ENCODE measurements at places on chromosomes 4 and X. TPM values are rescaled to one million over a fixed set of nuclear protein-coding genes. Genes with fewer than 3 reads are reported as not detected.

The CLDN2 gene
- total RNA-seq = 0.30 TPM

The ZFP42 gene
- total RNA-seq = not detected

The YIPF7 gene
- total RNA-seq = 0.98 TPM

The NLRP2B gene
- total RNA-seq = not detected

The ABCG2 gene
- total RNA-seq = 10.9 TPM

The ADH1A gene
- total RNA-seq = not detected

The CYLC1 gene
- total RNA-seq = not detected

The AFF2 gene
- 15.3 TPM for total RNA-seq

The REPS2 gene
- 26.0 TPM for total RNA-seq

The TAB3 gene
- total RNA-seq = 29.5 TPM

The ADGRG4 gene
- total RNA-seq = 0.20 TPM

The SRPK3 gene
- total RNA-seq = 1.9 TPM

The PNCK gene
- 4.5 TPM for total RNA-seq

The TCP11X2 gene
- not detected for total RNA-seq

The C4orf36 gene
- total RNA-seq = 3.8 TPM

The CPLX1 gene
- total RNA-seq = 1.8 TPM

- no peak overlapping the region for H3K4me3 ChIP-seq
- H3K27ac ChIP-seq = no peak overlapping the region
- H3K4me1 ChIP-seq = no peaks in the 10 kb centered on the region
Measured at GRCh38 chr4:152009031-152009670, 248.3 kb upstream of the GATB start.

GRCh38 chrX:129737916-129738315 is 863 bp upstream of the XPNPEP2 start:
- no peak for DNase-seq
- peaks cover 10% of the 10 kb centered on the region for H3K4me1 ChIP-seq
- no peaks in the 10 kb centered on the region for H3K36me3 ChIP-seq
- H3K4me3 ChIP-seq = no peak overlapping the region
- no peaks in the 10 kb centered on the region for H3K27me3 ChIP-seq
- peak overlapping the region; percentile 61 for H3K27ac ChIP-seq

DNA sequence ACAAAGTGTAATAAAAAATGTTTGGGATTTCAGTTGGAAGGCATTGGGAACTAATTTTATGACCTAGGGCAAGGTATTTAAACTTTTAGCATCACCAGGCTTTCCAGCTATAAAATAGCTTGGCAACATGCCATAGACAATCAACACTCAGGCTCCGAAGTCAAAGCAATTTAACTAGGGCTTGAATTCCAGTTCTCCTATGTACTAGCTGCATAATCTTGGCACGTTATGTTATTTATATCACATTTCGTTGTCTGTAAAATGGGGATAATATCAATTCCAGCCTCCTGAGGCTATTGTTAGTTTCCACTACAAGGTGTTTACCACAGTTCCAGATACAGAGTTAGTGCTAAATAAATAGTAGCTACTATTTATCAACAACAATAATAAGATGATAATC is 78.8 kb downstream of the DMD start:
- H3K27me3 ChIP-seq = peaks cover 3% of the 10 kb centered on the region
- H3K4me1 ChIP-seq = no peaks in the 10 kb centered on the region
- no peaks in the 10 kb centered on the region for H3K36me3 ChIP-seq
- H3K4me3 ChIP-seq = no peak overlapping the region
- no peak for DNase-seq
- no peak overlapping the region for H3K27ac ChIP-seq

GRCh38 chr4:112288455-112288854 is 2.8 kb upstream of the TIFA start:
- no peak overlapping the region for H3K27ac ChIP-seq
- no peaks in the 10 kb centered on the region for H3K27me3 ChIP-seq
- peaks cover 19% of the 10 kb centered on the region for H3K4me1 ChIP-seq
- DNase-seq = no peak
- H3K4me3 ChIP-seq = no peak overlapping the region

GRCh38 chrX:37809970-37810369 is 30.1 kb downstream of the CYBB start:
- no peak for DNase-seq
- no peak overlapping the region for H3K4me3 ChIP-seq
- H3K4me1 ChIP-seq = no peaks in the 10 kb centered on the region
- H3K27ac ChIP-seq = no peak overlapping the region
- no peaks in the 10 kb centered on the region for H3K36me3 ChIP-seq

GRCh38 chrX:45740291-45740690 is 539.6 kb upstream of the DIPK2B start:
- no peaks in the 10 kb centered on the region for H3K27me3 ChIP-seq
- DNase-seq = no peak
- H3K4me3 ChIP-seq = no peak overlapping the region
- H3K27ac ChIP-seq = no peak overlapping the region

GRCh38 chrX:53071604-53072417 is 10.4 kb upstream of the TSPYL2 start:
- peak overlapping the region; percentile 87 for H3K27ac ChIP-seq
- H3K4me1 ChIP-seq = no peaks in the 10 kb centered on the region
- H3K27me3 ChIP-seq = no peaks in the 10 kb centered on the region
- H3K36me3 ChIP-seq = no peaks in the 10 kb centered on the region
- no peak overlapping the region for H3K4me3 ChIP-seq

- H3K27me3 ChIP-seq = no peaks in the 10 kb centered on the region
- no peaks in the 10 kb centered on the region for H3K36me3 ChIP-seq
- DNase-seq = no peak
- no peaks in the 10 kb centered on the region for H3K4me1 ChIP-seq
- H3K27ac ChIP-seq = no peak overlapping the region
Measured at GRCh38 chr4:114866901-114867670, 246.3 kb downstream of the NDST4 start.

- no peak overlapping the region for H3K27ac ChIP-seq
- no peaks in the 10 kb centered on the region for H3K4me1 ChIP-seq
- no peaks in the 10 kb centered on the region for H3K36me3 ChIP-seq
- H3K4me3 ChIP-seq = no peak overlapping the region
Measured at GRCh38 chr4:23819041-23819511, 70.8 kb downstream of the PPARGC1A start.

DNA sequence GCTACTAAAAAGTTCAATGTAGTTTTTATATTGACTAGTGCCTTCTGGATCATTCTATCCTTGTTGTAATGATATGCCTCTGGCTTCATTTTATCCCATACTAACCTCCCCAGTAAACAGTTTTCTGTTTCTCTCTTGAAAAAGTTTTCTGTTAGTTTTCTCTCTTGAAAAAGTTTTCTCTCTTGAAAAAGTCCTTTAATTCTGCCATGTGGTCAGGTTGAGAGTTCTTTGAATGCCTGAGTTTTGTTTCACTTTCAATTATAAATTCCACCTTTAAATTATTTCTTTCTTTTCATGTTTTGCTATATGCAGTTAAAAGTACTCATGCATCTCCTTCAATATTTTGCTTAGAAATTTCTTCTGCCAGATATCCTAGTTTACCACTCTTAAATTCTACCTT is 1139.6 kb downstream of the STPG2 start:
- no peaks in the 10 kb centered on the region for H3K27me3 ChIP-seq
- no peak for DNase-seq
- H3K4me3 ChIP-seq = no peak overlapping the region
- no peaks in the 10 kb centered on the region for H3K36me3 ChIP-seq

DNA sequence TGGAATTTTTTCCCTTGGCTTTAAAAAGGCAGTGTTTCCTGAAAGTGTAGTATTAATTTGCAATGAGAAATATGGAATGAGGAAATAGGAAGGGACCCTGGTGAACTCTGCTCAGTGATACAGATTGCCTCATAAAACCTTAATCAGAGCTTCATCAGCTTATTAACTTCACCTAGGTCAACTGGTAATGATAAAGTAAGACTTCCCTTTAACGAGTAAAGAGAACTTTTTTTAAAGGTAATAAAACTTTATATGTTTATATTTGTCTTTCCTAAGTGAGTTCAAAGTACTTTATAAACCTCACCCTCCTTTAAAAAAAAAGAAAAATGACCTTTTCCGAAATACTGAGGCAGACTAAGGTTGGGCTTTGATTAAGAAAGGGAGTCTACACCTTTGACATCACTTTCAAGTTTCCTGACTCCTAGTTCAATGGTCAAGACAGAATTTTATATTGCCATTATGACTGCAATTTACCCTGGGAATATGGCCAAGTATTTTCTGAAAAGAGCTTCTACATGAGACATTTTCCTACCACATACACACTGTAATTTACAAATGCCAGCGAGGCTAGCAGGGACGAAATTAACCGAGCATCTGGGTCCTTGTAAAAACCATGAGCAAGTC is 706.3 kb upstream of the TENM3 start:
- H3K4me1 ChIP-seq = no peaks in the 10 kb centered on the region
- no peaks in the 10 kb centered on the region for H3K36me3 ChIP-seq
- H3K27me3 ChIP-seq = no peaks in the 10 kb centered on the region
- H3K4me3 ChIP-seq = no peak overlapping the region

- H3K27ac ChIP-seq = no peak overlapping the region
- H3K36me3 ChIP-seq = no peaks in the 10 kb centered on the region
- DNase-seq = no peak
- no peak overlapping the region for H3K4me3 ChIP-seq
- no peaks in the 10 kb centered on the region for H3K4me1 ChIP-seq
Measured at GRCh38 chrX:134470013-134470412, 10.0 kb downstream of the HPRT1 start.

DNA sequence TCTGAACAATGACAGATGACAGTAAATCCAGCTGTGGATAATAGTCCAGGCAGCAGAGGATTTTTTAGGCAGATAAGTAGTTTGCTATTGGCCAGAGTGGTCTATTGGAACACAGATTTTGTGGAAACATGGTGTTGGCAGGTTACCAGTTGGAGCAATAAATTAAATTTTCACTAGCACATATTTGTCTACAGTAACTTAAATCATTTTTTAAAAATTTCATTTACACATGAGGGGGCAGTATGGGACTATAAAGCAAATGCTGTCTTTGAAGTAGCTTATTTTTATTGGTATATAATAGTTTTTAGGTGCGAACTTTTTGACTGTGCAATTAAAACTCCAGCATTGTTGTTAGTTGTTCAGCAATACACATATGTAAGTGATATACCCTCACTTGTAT is 289.8 kb downstream of the ARHGAP10 start:
- no peak overlapping the region for H3K27ac ChIP-seq
- no peak for DNase-seq
- peaks cover 19% of the 10 kb centered on the region for H3K4me1 ChIP-seq
- peaks cover 9% of the 10 kb centered on the region for H3K36me3 ChIP-seq

GRCh38 chr4:89797117-89797516 is 39.8 kb downstream of the SNCA start:
- no peak overlapping the region for H3K4me3 ChIP-seq
- H3K4me1 ChIP-seq = no peaks in the 10 kb centered on the region
- DNase-seq = no peak

DNA sequence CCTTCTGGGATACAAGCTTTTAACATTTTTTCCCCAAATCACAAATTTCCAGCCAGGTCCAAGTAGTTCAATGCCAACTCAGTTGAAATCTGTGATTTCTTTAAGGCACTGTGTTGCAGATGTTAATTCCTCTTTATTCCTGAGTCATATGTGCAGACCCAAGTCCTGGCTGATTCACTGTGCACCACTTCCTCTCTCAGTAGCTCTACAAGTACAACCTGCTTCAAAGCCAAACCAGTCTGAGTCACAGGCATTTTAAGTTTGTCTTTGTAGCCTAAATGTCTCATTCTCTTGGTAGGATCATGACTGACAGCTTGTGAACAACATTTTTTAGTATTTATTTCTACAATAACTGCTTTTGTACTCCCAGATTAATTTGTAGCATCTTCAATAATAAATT is 165.6 kb upstream of the S100G start:
- H3K4me3 ChIP-seq = no peak overlapping the region
- H3K27me3 ChIP-seq = no peaks in the 10 kb centered on the region
- no peak for DNase-seq
- no peak overlapping the region for H3K27ac ChIP-seq

- H3K36me3 ChIP-seq = peaks cover 8% of the 10 kb centered on the region
- H3K4me3 ChIP-seq = peak overlapping the region; percentile 41
- H3K27me3 ChIP-seq = no peaks in the 10 kb centered on the region
- no peaks in the 10 kb centered on the region for H3K4me1 ChIP-seq
Measured at GRCh38 chr4:4574792-4575191, 32.9 kb upstream of the STX18 start.

GRCh38 chr4:179145746-179146525 is 1703.7 kb upstream of the AGA start:
- H3K4me3 ChIP-seq = no peak overlapping the region
- no peaks in the 10 kb centered on the region for H3K36me3 ChIP-seq
- no peaks in the 10 kb centered on the region for H3K4me1 ChIP-seq
- H3K27me3 ChIP-seq = no peaks in the 10 kb centered on the region

- no peaks in the 10 kb centered on the region for H3K4me1 ChIP-seq
- H3K4me3 ChIP-seq = no peak overlapping the region
- no peaks in the 10 kb centered on the region for H3K27me3 ChIP-seq
- no peak overlapping the region for H3K27ac ChIP-seq
Measured at GRCh38 chrX:140180585-140180984, 215.3 kb upstream of the CXorf66 start.

GRCh38 chrX:149469406-149469805 is 35.7 kb downstream of the IDS start:
- H3K4me1 ChIP-seq = no peaks in the 10 kb centered on the region
- H3K4me3 ChIP-seq = no peak overlapping the region
- H3K27me3 ChIP-seq = no peaks in the 10 kb centered on the region
- H3K36me3 ChIP-seq = no peaks in the 10 kb centered on the region
- H3K27ac ChIP-seq = no peak overlapping the region

- no peak for DNase-seq
- H3K27ac ChIP-seq = no peak overlapping the region
- no peaks in the 10 kb centered on the region for H3K36me3 ChIP-seq
- H3K4me1 ChIP-seq = no peaks in the 10 kb centered on the region
Measured at GRCh38 chr4:104559502-104559901, 64.8 kb upstream of the CXXC4 start.

DNA sequence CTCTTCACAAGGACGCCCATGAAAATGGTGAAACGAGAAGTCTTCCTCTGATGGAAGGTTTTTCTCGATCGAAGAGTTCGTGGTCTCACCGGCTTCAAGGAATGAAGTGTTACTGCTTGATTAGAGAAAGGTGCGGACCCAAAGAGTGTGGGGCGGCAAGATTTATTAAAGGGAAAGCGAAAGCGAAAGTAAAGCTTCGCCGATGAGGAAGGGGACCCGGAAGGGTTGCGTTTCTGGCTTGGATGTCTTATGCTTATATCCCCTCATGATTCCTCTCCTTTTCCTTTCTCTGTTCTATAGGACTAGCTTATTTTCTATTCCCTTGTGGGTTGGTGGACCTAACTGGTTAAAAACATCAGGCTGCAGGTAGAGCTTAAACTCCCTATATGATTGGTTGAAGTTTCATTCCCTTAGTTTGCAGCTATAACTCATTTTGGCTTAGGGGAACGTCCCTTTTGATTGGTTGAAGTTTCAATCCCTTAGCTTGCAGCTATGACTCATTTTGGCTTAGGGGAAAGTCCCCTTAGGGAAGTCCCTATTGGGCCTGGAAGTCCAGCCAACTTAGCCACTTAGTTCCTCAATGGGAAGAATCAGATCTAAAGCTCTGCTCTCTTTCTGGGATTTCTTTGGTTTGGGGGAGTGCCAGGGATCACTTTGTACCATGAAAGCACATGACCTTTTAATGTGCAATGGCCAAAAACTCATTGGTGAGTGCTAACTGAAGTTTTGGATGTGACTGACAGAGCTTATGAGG is 1025.0 kb upstream of the PCDH10 start:
- H3K4me3 ChIP-seq = no peak overlapping the region
- no peaks in the 10 kb centered on the region for H3K4me1 ChIP-seq
- H3K27ac ChIP-seq = no peak overlapping the region
- no peaks in the 10 kb centered on the region for H3K27me3 ChIP-seq

GRCh38 chr4:78520808-78521226 is 30.8 kb upstream of the ANXA3 start:
- no peak for DNase-seq
- H3K4me1 ChIP-seq = no peaks in the 10 kb centered on the region
- no peaks in the 10 kb centered on the region for H3K27me3 ChIP-seq
- no peak overlapping the region for H3K4me3 ChIP-seq
- H3K27ac ChIP-seq = no peak overlapping the region
- no peaks in the 10 kb centered on the region for H3K36me3 ChIP-seq

GRCh38 chrX:14673236-14673635 is 143.9 kb downstream of the GLRA2 start:
- H3K4me3 ChIP-seq = no peak overlapping the region
- DNase-seq = no peak
- H3K36me3 ChIP-seq = no peaks in the 10 kb centered on the region
- no peak overlapping the region for H3K27ac ChIP-seq
